ENCODE measurements at places on chromosomes 2 and 18. TPM values are rescaled to one million over a fixed set of nuclear protein-coding genes. Genes with fewer than 3 reads are reported as not detected.

DNA sequence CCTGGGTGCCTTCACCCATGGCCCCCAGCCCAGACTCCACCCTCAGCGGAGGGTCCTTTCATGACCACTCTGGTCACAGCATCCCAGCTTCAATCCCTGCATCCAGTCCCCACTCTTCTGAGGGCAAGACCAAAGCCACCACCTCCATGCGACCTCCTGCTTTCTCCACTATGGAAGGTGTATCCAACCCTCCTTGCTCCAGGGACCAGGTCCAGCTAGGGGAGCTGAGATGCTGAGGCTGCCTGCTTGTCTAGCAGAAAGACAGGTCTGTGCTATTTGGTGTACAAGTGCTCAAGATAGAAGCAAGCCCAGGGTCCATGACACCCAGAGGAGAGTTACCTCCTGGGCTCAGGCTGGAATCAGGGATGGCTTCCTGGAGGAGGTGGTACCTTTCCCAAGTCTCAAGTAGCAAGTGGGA lies 73.8 kb upstream of the RAB6C start:
- DNase-seq = peak; percentile 7

Gene DPP4
- 4.3 TPM for total RNA-seq

Gene CDKL4
- total RNA-seq = 0.41 TPM

Gene CYP27C1
- total RNA-seq = 0.59 TPM

DNA sequence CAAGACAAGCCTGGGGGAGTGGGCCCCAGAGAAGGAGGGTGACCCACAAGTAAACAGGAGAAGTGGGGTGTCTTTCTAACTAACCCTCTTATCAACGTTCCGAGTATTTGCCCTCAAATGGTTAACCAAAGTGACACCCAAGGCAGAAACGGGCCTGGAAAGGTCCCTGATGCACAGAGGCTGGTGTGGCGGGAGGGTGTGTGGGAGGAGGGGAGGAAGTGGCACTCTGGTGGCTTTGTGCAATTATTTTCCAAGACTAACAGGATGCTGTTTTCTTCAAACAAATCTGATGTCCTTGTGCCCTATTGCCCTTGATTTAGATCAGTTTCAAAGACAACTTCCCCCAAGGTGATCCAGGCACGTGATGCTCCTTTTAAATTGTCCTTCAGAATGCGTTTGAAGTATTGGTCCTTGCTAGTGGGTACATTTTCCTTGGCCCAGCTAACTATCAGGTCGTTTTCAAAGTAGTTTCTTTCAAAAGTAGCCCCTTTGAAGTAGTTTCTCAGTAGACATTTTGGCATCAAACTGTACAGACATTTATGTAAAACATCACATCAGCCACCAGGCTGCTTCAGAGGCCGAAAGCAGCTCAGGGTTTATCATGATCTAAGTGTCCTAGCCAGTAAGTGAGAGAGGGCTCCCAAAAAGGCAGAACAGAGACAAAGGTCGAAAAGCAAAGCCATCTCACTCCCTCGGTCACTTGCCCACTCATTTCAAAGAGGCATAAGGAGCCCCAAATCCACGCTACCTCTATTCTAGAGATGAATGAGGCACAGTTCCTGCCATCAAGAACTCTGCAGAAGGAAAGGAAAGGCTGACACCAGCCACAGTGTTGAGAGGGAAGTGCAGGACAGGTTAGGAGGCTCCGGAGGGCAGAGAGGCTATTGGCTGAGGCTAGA lies 371.1 kb upstream of the ID2 start:
- DNase-seq = no peak

DNA sequence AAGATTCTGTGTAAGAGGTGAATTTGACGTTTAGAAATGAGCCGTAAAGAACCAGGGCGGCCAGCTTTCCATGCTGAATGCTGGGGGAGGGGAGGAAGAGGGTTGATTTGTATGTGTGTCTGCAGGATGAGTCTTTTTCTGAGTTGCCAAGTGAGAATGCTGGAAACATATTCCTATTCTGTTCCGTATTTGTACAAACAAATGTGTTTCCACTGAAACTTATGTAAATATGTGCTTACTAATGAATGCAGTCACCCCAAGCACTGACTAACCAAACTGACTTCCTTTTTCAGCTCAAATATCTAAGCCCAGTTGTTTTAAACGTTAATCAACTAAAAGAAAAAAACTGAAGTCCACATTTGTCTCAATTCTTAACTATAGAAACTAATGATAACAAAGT lies 74.9 kb upstream of the APCDD1 start:
- no peak for DNase-seq
